ENCODE measurements at places on chromosomes 3 and 15. TPM values are rescaled to one million over a fixed set of nuclear protein-coding genes. Genes with fewer than 3 reads are reported as not detected.

ANKRD34C gene
- total RNA-seq, result not detected

CLDN11 gene
- total RNA-seq, result 0.43 TPM

THRB gene
- total RNA-seq, result 14.2 TPM

GHSR gene
- total RNA-seq, result not detected

SKOR1 gene
- total RNA-seq, result under 0.01 TPM

SCAPER gene
- 7.2 TPM for total RNA-seq

GP9 gene
- not detected for total RNA-seq

ZBED2 gene
- total RNA-seq, result 2.1 TPM

CLDN1 gene
- total RNA-seq, result 299 TPM

CCR5 gene
- not detected for total RNA-seq

GADL1 gene
- total RNA-seq, result not detected

PIGZ gene
- 0.34 TPM for total RNA-seq

RAB8B gene
- 27.3 TPM for total RNA-seq

SERINC4 gene
- total RNA-seq, result not detected

MASP1 gene
- total RNA-seq, result 0.21 TPM

ANO10 gene
- total RNA-seq, result 30.1 TPM

PLSCR2 gene
- 0.28 TPM for total RNA-seq

STX19 gene
- total RNA-seq, result 1.4 TPM

NRG4 gene
- total RNA-seq, result 0.85 TPM

FBXO40 gene
- not detected for total RNA-seq

COL6A5 gene
- not detected for total RNA-seq

ERICH6 gene
- total RNA-seq, result not detected

TMEM108 gene
- total RNA-seq, result not detected

LMAN1L gene
- not detected for total RNA-seq

EIF5A2 gene
- total RNA-seq, result 11.0 TPM

LRRN1 gene
- under 0.01 TPM for total RNA-seq

MEGF11 gene
- total RNA-seq, result not detected

ACSBG1 gene
- not detected for total RNA-seq

CMTM6 gene
- total RNA-seq, result 123 TPM

PLCH1 gene
- 0.34 TPM for total RNA-seq

IMPG2 gene
- 0.14 TPM for total RNA-seq

GRK7 gene
- total RNA-seq, result not detected

EDC3 gene
- total RNA-seq, result 6.8 TPM

ZNF620 gene
- 1.7 TPM for total RNA-seq

SYNPR gene
- total RNA-seq, result not detected

LYSMD2 gene
- 8.0 TPM for total RNA-seq

CLSTN2 gene
- under 0.01 TPM for total RNA-seq

FMN1 gene
- total RNA-seq, result 0.34 TPM

TP53BP1 gene
- 31.1 TPM for total RNA-seq

IP6K2 gene
- total RNA-seq, result 76.5 TPM

METTL6 gene
- total RNA-seq, result 39.7 TPM

DAZL gene
- not detected for total RNA-seq

GOLGA8R gene
- 1.6 TPM for total RNA-seq

SLC6A1 gene
- total RNA-seq, result not detected

CCR1 gene
- total RNA-seq, result not detected

VPS39 gene
- 55.6 TPM for total RNA-seq

PPM1L gene
- 4.1 TPM for total RNA-seq

DUOX2 gene
- total RNA-seq, result 3.2 TPM

WDR93 gene
- total RNA-seq, result not detected

CCRL2 gene
- total RNA-seq, result not detected

ARHGEF26 gene
- 0.34 TPM for total RNA-seq
